ENCODE measurements at places on chromosomes 5 and 9.

DNA sequence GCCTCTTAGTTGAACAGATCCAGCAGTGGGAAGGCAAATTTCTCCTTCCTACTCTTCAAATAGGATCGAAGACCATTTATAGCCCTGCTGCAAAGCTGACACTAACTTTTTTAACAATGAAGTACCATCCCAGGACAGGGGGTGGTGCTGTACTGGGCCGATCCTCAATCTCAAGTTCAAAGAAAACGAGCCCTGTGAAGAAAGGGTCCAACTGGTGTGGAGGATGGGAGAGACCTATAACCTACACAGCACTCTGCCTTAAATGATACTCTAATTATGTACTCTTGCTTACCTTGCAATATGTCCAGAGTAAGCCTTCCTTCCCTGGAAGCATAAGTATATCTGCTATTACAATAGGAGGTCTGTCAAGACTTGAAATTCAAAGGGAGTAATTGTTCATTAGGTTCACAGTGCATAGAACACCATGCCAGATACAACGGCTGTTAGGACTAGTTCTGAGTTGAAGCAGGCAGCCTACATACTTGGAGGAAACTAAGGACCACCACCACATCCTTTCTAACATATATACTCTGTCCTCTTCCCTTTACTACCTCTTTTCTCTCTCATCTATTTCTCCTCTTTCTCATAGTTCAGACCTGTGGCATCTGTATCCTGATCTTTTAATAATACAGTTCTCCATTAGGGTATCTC lies 6.2 kb downstream of the ETF1 start:
- no peak for DNase-seq

DNA sequence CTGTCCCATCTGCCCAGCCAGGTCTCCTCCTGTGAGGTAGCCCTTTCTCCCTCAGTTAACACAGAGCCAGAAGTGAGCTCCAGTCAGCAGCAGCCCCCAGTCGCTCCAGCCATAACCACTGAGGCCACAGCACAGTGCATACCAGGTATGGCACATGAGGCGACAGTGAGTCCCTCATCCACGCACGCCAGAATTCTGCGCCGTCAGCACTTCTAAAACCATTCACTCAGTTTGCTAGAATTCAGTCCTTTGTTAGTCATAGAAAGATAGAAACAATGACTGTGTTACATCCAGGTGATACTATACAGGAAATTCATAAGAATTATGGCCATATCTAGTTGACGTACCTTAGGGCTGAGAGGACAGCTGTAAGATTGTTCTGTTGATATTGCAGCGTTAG lies 88.5 kb downstream of the KIAA1958 start:
- no peak for DNase-seq

DNA sequence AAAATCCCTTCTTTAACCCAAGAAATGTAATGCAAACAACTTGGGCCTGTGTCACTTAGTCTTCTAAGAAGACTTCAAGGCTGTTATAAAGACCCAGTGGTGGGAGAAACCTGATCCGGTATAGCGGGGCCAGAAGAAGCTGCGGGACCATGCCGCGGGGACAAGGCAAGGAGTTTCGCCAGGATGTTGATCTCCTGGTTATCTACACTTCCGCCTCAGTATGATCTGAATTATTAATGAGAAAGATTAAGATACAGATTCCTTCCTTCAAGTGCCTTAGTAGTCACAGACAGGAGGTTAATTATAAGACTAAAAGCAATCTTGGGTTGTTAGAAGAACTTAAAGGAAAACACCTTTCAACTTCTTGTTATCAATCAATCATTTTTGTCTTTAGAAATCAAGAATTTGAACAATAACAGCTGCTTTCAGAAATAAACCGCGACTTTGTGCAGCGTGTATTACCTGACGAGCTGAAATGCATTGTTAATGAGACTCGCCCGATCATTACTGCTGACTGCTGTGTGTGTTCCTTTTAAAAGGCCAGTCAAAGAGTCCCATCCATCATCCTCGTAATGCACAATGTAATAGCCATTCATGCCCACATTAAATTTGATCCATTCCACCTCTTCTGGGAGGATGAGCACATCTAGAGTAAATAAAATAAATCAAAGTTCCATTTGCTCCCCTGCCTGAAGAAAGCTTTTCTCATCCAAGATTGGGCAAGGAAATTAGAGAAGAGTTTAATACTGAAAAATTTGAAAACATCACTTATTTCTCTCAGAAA lies 22.2 kb downstream of the ERAP1 start:
- no peak for DNase-seq

DNA sequence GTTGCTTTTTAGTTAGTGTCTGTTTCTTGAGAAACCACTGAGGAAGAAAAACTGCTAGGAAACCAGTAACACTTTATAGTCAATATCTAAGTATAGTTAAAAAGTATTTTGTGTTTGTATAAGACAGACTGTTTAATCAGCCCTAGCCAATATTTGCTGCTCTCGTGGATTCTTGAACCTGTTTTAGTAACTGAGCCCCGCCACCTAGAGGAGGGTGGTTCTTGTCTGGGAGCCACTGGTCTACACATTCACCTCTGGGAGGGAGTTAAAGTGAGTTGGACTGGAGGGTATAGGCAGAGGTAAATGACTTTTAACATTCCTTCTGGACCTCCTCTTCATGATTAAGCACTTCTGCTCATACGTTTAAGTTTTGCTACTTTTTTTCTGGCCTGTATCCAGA lies 117.2 kb downstream of the SPATA31D1 start:
- no peak for DNase-seq

- no peak for DNase-seq
Observed at GRCh38 chr9:28620661-28621060, 1047.4 kb upstream of the C9orf72 start.

DNA sequence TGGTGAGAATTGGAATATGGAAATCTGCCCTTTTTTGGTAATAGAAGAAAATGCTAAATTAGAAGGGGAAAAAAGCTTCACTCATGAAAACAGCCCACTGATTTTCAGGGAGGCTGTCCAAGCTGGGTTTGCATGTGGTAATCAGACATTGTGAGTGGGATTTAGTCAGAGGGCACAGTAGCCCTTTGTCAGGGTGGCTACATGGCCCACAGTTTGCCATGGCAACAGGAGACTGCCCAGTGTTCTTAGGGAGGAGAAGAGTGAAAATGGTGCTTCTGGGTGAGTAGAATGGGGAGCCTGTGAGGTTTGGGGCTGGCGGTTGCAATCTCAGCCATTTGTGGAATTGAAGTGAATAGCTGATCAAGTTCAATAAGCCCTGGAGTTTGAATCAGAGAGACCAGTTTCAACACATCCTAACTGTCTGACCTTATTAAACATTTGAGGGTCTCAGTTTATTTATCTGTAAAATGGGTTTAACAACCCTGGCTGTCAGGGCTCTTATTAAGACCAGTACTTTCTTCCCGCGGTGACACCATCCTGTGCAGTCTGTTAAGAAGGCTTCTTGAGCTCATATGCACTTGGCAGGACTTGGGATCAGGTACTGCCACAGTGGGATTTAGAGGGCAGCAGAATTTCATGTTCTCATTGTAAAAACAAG lies 107.6 kb upstream of the TNC start:
- DNase-seq, result no peak

DNA sequence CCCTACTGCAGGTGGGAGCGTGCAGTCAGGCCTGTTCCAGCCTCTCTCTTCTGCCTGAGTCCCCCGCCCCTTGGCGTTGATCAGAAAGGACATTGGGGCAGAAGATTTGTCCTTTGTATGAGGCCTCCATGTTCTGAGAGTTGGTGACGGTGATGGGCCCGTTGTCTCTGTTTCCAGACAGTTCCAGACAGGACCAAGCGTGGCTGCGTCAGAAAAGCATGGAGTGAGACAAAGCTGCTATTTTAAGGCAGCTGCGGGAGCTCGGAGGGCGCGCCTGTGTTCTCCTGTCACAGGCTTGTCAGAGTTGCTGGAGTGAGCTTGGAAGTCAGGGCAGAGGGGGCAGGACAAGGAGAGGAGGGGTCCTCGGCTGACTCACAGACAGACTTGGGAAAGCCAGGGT lies 32.1 kb upstream of the SH3PXD2B start:
- DNase-seq, result no peak

GRCh38 chr9:75000835-75001234 lies 27.3 kb downstream of the CARNMT1 start:
- no peak for DNase-seq

DNA sequence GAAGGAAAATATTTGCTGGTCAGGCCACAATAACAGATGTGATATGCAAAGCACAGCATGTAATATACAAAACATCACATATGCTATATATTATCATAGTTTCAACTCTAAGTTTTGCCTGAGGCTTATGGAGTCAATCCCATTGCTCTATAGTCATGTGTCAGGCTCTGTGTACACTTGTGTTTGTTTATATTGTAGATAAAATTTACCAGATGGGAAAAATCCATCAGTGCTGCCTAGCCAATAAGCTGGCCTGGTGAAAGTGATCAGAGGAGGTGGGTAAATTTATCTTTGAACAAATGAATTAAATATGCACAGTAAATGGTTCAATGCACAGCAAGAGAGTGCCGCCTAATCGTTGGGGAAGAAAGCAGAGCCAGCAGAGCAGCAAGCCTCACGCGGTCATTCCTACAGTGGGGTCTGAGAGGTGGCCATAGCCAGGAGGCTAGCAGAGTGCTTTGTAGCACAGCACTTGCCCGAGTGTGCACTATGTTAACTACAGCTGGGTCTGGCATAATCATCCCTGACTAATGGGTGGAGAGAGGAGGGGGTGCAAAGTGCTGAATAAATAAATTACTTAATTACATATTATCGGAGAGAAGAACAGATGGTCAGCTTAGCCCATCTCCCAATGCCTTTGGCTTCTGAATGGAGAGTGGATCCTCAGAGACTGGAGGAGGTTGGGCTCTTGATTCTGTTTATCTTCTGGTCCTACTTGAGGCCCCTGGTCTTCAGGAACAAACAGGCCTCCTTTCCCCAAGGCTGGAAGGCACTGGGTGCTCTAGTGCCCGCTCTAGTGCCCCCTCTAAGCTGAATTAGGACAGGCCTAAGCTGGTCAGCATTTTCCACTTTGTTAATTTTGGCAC lies 153.5 kb downstream of the MAT2B start:
- no peak for DNase-seq

DNA sequence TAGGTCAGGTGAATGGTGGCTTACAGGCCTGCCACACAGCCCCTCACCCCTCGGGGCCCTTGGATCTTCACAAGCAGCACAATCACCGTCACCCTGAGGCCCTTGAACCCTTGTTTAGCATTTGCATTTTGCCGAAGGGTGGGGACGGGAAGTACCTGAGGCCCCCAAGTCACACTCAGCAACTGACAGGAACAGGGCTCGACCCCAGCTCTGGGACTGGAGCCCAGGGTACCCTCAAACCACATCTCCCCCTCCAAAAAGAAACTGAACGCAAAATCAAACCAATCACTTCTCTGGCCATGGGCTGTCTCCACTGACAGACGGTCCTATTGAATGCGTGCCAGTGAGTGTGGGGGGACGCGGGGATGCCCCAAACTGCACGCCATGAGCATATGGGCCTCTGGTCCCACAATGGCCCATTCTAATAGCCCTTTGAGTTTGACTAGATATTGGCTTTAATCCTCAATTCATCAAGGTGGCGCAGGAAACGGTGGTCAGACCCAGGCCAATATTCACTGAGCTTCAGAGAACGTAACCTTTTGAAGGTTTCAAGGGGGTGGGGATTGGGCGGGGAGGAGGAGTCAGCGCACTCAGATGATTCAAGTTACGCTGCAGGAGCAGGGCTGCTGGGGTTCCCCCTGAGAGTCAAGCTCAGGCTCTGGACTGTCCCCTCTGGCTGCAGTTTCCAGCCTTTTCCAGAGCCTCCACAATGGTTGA lies 176.0 kb downstream of the DAB2IP start:
- peak; percentile 48 for DNase-seq

DNA sequence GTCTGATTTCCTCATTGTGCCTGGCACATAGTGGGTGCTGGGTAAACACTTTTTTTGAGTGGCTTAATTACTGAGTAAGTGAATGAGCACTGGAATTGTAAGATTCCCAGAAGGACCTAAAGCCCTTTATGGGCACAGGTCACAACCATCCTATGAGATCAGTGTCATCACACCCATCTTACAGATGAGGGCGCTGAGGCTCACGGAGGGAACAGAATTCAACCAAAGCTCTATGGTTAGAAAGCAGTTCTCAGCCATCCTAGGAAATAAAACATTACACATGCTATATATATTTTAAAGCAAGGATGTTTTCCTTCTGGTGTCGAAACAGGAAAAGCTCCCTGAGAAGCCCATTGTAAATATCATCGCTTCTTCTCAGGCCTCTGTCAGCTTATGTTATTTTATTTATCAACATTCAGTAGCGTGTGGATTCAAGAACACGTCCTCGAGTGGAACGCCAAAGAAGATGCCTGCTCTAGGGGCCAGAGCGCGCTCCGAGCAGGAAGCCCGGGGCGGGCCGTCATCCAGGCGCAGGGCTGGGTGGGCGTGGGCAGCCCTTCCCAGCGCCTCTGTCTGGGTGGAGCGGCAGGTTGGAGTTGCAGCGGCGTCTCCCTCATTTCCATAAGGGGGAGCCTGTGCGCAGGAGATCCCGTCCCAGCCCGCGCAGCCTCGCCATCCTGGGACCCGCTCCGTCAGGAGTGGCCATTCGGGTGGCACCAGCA lies 155.8 kb upstream of the SMIM23 start:
- no peak for DNase-seq

GRCh38 chr5:51225789-51226742 lies 157.2 kb upstream of the ISL1 start:
- no peak for DNase-seq

GRCh38 chr9:28410411-28410810 lies 837.1 kb upstream of the C9orf72 start:
- DNase-seq, result no peak

- DNase-seq, result no peak
Observed at GRCh38 chr9:132069046-132069898, 10.4 kb downstream of the MED27 start.

GRCh38 chr5:142106061-142106460 lies 2.5 kb upstream of the NDFIP1 start:
- no peak for DNase-seq

- no peak for DNase-seq
Observed at GRCh38 chr5:91070761-91071550, 312.2 kb downstream of the ARRDC3 start.

DNA sequence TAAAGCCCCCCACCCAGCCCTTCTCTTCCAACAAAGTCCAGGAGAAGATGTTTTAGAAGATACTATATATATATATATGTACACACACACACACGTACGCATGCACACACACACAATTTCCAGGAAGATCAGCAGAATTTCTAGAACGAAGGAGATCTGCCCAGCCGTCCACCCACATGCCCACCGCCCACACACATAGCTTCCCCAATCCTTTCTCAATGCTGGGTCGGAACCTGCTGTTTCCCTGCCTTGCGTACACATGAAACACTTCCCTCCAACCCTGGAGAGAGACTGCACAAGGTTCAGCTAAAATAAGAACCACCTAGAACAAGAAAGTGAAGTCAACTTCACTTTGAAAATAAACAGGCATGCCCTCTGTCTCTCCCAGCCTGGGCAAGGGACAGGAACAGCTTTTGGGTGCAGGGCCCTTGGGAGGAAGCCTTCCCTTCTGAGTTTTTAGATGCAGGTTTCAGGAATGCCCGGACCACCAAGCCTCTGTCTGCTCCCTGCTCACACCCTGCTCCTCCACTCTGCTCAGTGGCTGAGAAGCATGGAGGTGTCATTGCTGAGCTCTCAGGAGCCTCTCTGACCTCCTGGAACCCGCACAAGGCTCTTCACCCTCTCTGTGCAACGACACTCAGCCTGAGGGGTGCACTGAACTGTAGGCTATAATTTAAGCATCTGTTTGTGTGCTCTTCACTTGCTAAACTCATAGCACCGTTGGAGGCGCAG lies 149.4 kb downstream of the C5orf15 start:
- no peak for DNase-seq

All from activated effector memory CD4-positive, alpha-beta T cell treated with anti-CD3 and anti-CD28 coated beads, Interleukin-2, amount 50 U/mL, for 16 hours (primary cell).